Activated naive CD4-positive, alpha-beta T cell treated with anti-CD3 and anti-CD28 coated beads for 36 hours (primary cell): ENCODE measurements at places on chromosomes 6 and 20.

GRCh38 chr20:43942667-43943285 is 28.1 kb downstream of the TOX2 start:
- peak; percentile 33 for DNase-seq

GRCh38 chr20:8879669-8880068 is 189.2 kb upstream of the PLCB4 start:
- no peak for DNase-seq

- DNase-seq = no peak
Measured at GRCh38 chr6:83153883-83154521, 39.1 kb downstream of the PGM3 start.

GRCh38 chr6:33747823-33748222 is 1.1 kb upstream of the IP6K3 start:
- no peak for DNase-seq

DNA sequence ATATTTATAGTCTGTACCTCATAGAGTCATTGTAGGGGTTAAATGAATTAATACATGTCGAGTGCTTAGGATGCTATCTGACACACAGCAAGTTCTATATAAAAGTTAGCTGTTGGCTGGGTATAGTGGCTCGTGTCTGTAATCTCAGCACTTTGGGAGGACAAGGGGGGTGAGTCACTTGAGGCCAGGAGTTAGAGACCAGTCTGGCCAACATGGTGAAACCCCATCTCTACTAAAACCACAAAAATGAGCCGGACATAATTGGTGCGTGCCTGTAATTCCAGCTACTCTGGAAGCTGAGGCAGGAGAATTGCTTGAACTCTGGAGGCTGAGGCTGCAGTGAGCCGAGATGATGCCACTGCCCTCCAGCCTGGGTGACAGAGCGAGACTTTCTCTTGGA is 222.9 kb downstream of the UBE3D start:
- no peak for DNase-seq

GRCh38 chr6:83597511-83597910 is 85.2 kb downstream of the PRSS35 start:
- no peak for DNase-seq

DNA sequence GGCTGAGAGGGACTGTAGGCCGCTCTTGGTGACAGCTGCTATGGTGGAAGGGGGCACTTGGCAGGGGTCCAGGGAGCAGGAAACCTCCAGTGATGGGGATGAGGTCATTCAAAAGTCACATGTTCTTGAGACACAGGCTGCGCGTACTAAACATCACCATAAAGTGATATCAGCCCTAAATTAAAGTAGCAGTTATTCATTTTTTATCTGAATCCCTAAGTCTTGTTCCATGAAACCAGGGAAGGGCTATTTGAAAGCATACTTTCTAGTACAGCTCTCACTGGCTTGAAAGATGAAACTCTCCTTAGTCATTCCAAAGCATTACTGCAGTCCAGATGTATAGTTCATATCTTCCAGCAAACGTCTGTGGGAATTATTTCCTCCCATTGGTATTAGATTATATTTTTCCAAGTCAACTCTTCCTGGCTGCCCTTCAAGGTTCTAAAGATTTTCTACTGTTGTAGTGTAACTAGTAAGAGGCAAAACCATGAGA is 373.1 kb downstream of the CD109 start:
- DNase-seq = no peak

- DNase-seq = no peak
Measured at GRCh38 chr6:99951016-99951805, 42.8 kb downstream of the MCHR2 start.

DNA sequence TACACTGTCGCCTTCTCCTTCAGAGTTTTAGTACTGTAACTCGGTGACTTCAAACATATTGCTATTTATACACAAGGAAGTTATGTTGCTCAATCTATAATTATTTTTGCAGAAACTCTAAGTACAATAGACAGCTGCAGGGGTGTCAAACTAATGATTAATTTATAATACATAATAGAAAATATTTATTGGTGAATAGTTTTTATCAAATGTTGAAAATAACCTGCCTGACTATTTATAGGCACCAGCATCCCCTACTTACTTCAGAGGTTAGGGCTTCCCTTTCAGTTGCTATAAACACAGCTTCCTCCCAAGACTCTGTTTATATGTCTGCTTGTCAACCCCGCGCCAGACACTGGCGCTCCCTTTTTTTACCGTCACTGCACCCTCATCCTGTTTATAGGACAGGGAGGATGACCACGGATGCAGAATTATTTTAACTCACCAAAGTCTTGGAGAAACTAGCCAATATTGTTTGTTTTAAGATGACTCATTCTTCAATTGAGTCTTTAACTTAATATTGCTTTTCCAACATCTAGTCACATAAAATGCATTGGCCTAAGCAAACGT is 225.0 kb downstream of the ALDH8A1 start:
- DNase-seq = no peak

DNA sequence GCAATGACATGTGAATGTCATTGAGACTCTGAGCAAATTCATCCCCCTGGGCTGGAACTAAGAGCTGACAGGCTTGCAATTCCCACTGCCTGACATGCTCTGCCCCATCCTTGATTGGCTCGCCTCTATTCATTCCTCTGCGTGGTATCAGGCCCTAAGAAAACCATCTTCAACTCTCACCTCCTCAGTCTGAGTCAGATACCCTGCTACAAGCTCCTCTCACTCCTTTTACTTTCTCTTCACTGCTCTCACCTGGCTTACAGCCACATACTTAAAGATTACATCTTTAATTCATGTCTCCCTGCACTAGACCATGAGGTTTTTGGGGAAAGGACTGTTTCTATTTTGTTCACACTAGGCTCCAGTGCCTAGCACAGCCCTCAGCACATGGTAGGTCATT is 131.6 kb downstream of the KIF6 start:
- no peak for DNase-seq

- DNase-seq = no peak
Measured at GRCh38 chr6:28683945-28684538, 158.4 kb downstream of the GPX5 start.

GRCh38 chr6:6384520-6384919 is 64.1 kb upstream of the F13A1 start:
- no peak for DNase-seq
